ENCODE measurements at places on chromosomes 1 and 21. TPM values are rescaled to one million over a fixed set of nuclear protein-coding genes. Genes with fewer than 3 reads are reported as not detected.

Gene CFAP45
- 0.65 TPM for total RNA-seq

Gene GPA33
- total RNA-seq: not detected

Gene BATF3
- total RNA-seq: 2.1 TPM

Gene UMODL1
- 0.23 TPM for total RNA-seq

Gene LIPI
- not detected for total RNA-seq

Gene BMP8B
- 1.1 TPM for total RNA-seq

Gene PPM1J
- 11.9 TPM for total RNA-seq

Gene C1orf87
- 1.3 TPM for total RNA-seq

Gene NSL1
- 34.9 TPM for total RNA-seq

Gene CLCA4
- total RNA-seq: 1.0 TPM

Gene DIO1
- total RNA-seq: not detected

Gene KRTAP19-1
- 0.59 TPM for total RNA-seq

Gene TMEM125
- 34.5 TPM for total RNA-seq

Gene PRAMEF7
- not detected for total RNA-seq

Gene CYP2J2
- 4.0 TPM for total RNA-seq

Gene ITSN1
- total RNA-seq: 17.4 TPM
